ENCODE measurements at places on chromosomes 2 and 18. TPM values are rescaled to one million over a fixed set of nuclear protein-coding genes. Genes with fewer than 3 reads are reported as not detected.

- H3K36me3 ChIP-seq: no peaks in the 10 kb centered on the region
- peaks cover 31% of the 10 kb centered on the region for H3K27me3 ChIP-seq
- no peak overlapping the region for H3K4me3 ChIP-seq
- H3K27ac ChIP-seq: no peak overlapping the region
- no peak for DNase-seq
Observed at GRCh38 chr2:96085541-96086355, 30.6 kb downstream of the ADRA2B start.

- no peak overlapping the region for H3K4me3 ChIP-seq
- no peak overlapping the region for H3K27ac ChIP-seq
- no peaks in the 10 kb centered on the region for H3K27me3 ChIP-seq
- DNase-seq: no peak
- no peaks in the 10 kb centered on the region for H3K4me1 ChIP-seq
Observed at GRCh38 chr2:2879781-2880180, 497.8 kb downstream of the EIPR1 start.

DNA sequence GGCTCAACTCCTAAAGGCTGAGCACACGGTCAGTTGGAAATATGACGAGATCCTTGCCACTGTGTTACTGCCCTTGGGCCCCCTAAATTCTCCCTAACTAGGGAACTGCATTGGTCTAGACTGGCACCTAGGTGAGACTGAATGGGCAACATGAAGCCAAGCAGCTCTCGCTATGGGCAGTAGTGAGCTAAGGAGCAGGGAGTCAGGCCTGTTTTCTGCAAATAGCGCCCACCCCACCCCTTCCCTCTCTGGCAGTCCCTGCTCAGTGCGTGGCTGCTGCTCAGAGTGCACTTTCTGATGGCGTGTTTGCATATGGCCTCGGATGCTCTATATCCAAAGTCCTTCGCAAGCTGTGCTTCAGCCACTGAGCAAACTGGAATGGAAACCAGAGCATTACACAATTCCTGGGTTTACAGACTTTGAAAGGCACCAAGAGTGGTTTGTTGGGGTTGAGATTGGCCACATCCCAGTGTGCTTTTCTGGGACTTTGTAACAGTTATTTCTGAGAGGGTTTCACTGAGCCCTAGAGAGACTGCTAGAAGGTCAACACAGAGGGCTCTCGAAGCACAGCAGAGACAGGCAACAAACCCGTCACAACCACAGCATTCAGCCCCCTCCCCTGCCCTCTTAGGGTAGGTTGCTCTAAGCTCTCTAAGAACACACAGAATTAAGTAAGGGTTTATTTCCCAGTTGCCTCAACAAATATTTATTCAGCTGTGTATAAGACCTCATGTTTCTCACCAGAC lies 419.9 kb downstream of the STK39 start:
- no peaks in the 10 kb centered on the region for H3K36me3 ChIP-seq
- H3K27me3 ChIP-seq: no peaks in the 10 kb centered on the region
- DNase-seq: no peak
- H3K4me1 ChIP-seq: no peaks in the 10 kb centered on the region
- H3K4me3 ChIP-seq: no peak overlapping the region
- no peak overlapping the region for H3K27ac ChIP-seq

- no peak overlapping the region for H3K4me3 ChIP-seq
- H3K27me3 ChIP-seq: no peaks in the 10 kb centered on the region
- DNase-seq: no peak
- H3K4me1 ChIP-seq: no peaks in the 10 kb centered on the region
- H3K27ac ChIP-seq: no peak overlapping the region
Observed at GRCh38 chr2:104825124-104825865, 28.6 kb upstream of the POU3F3 start.

GRCh38 chr2:8607606-8608005 lies 74.2 kb upstream of the ID2 start:
- no peaks in the 10 kb centered on the region for H3K27me3 ChIP-seq
- H3K4me3 ChIP-seq: no peak overlapping the region
- DNase-seq: peak; percentile 80

GRCh38 chr2:67340133-67341011 lies 56.8 kb upstream of the ETAA1 start:
- no peaks in the 10 kb centered on the region for H3K27me3 ChIP-seq
- no peak for DNase-seq
- H3K4me3 ChIP-seq: no peak overlapping the region
- no peak overlapping the region for H3K27ac ChIP-seq
- H3K4me1 ChIP-seq: no peaks in the 10 kb centered on the region

- peaks cover 6% of the 10 kb centered on the region for H3K4me1 ChIP-seq
- no peak overlapping the region for H3K4me3 ChIP-seq
- H3K27ac ChIP-seq: no peak overlapping the region
- H3K36me3 ChIP-seq: no peaks in the 10 kb centered on the region
Observed at GRCh38 chr2:132816234-132816633, 146.2 kb upstream of the LYPD1 start.

GRCh38 chr2:114113518-114113917 lies 223.6 kb downstream of the ACTR3 start:
- no peak overlapping the region for H3K27ac ChIP-seq
- H3K36me3 ChIP-seq: no peaks in the 10 kb centered on the region
- no peak overlapping the region for H3K4me3 ChIP-seq

DNA sequence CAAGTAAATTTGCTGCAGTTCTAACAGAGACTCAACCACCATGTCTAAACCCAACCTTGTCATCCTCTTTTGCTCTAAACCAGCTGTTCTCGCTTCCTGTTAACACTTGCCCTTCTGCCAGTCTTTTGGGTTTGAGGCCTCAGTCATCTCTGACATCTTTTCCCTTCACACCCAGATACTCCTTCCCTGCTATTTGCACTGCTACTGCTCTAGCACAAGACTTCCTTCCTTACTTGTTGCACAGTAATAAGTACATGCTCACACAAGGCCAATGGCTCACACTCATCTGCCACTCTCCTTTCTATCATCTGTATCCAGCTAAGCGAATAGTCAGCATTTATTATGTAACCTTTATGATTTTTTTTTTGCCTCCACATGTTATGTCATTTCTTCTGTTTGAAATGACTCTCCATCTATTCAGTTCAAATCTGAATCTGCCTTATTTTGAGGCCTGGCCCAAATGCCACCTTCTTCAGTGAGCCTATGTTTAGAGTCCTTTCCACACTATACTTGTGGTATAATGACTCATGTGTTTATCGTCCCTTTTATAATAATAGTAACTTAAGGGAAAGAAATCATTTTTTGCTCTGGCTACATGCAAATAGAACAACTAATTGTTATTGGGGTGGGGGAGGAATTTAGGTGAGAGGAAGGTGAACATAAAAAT lies 22.5 kb upstream of the CDKL4 start:
- H3K4me1 ChIP-seq: no peaks in the 10 kb centered on the region
- no peak overlapping the region for H3K27ac ChIP-seq
- peaks cover 14% of the 10 kb centered on the region for H3K36me3 ChIP-seq

- DNase-seq: no peak
- no peak overlapping the region for H3K27ac ChIP-seq
- H3K36me3 ChIP-seq: no peaks in the 10 kb centered on the region
- H3K4me1 ChIP-seq: peaks cover 2% of the 10 kb centered on the region
Observed at GRCh38 chr18:34695310-34695709, 14.8 kb upstream of the DTNA start.

- no peaks in the 10 kb centered on the region for H3K4me1 ChIP-seq
- no peaks in the 10 kb centered on the region for H3K27me3 ChIP-seq
- no peaks in the 10 kb centered on the region for H3K36me3 ChIP-seq
- H3K4me3 ChIP-seq: no peak overlapping the region
Observed at GRCh38 chr2:143891879-143892308, 628.0 kb downstream of the ZEB2 start.

- no peaks in the 10 kb centered on the region for H3K27me3 ChIP-seq
- peak; percentile 15 for DNase-seq
- peak overlapping the region; percentile 94 for H3K27ac ChIP-seq
- H3K4me1 ChIP-seq: peaks cover 10% of the 10 kb centered on the region
- no peaks in the 10 kb centered on the region for H3K36me3 ChIP-seq
Observed at GRCh38 chr18:49812286-49813068, 856 bp downstream of the ACAA2 start.

GRCh38 chr2:55133467-55134315 lies 83.4 kb upstream of the RTN4 start:
- H3K36me3 ChIP-seq: no peaks in the 10 kb centered on the region
- H3K4me3 ChIP-seq: peak overlapping the region; percentile 50
- H3K4me1 ChIP-seq: peaks cover 19% of the 10 kb centered on the region

- H3K4me3 ChIP-seq: no peak overlapping the region
- no peak overlapping the region for H3K27ac ChIP-seq
- H3K27me3 ChIP-seq: peaks cover 74% of the 10 kb centered on the region
Observed at GRCh38 chr2:26581991-26582842, 58.9 kb downstream of the CIB4 start.

Gene ANKRD36C
- total RNA-seq: 32.8 TPM

Gene HAAO
- not detected for total RNA-seq

Gene PTPN4
- 19.2 TPM for total RNA-seq

Data from IMR-90 (cell line).